Activated CD4-positive, alpha-beta T cell treated with anti-CD3 and anti-CD28 coated beads for 36 hours (primary cell): ENCODE measurements at places on chromosomes 3 and 15. TPM values are rescaled to one million over a fixed set of nuclear protein-coding genes. Genes with fewer than 3 reads are reported as not detected.

GRCh38 chr3:89360156-89360555 lies 252.7 kb downstream of the EPHA3 start:
- no peak for DNase-seq

DNA sequence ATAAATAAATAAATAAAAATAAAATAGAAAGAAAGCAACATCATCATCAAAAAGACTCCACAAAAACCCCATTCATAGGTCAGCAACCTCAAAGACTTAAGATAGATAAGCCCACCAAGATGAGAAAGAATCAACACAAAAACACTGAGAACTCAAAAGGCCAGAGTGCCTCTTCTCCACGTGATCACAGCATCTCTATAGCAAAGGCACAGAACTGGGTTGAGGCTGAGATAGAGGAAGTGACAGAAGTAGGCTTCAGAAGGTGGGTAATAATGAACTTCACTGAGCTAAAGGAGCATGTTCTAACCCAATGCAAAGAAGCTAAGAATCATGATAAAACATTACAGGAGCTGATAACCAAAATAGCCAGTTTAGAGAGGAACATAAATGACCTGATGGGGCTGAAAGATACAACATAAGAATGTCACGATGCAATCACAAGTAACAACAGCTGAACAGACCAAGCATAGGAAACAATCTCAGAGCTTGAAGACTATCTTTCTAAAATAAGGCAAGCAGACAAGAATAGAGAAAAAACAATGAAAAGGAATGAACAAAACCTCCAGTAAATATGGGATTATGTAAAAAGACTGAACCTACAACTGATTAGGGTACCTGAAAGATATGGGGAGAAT lies 26.4 kb downstream of the GNB5 start:
- no peak for DNase-seq

DNA sequence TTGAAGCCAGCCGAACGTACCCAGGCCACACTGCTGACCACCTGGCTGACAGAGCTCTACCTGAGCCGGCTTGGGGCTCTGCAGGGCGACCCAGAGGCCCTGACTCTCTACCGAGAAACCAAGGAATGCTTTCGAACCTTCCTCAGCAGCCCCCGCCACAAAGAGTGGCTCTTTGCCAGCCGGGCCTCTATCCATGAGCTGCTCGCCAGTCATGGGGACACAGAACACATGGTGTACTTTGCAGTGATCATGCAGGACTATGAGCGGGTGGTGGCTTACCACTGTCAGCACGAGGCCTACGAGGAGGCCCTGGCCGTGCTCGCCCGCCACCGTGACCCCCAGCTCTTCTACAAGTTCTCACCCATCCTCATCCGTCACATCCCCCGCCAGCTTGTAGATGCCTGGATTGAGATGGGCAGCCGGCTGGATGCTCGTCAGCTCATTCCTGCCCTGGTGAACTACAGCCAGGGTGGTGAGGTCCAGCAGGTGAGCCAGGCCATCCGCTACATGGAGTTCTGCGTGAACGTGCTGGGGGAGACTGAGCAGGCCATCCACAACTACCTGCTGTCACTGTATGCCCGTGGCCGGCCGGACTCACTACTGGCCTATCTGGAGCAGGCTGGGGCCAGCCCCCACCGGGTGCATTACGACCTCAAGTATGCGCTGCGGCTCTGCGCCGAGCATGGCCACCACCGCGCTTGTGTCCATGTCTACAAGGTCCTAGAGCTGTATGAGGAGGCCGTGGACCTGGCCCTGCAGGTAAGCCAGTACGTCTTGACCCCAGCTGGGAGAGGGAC lies 6.2 kb downstream of the VPS18 start:
- no peak for DNase-seq

HHATL gene
- not detected for total RNA-seq

- DNase-seq, result no peak
These were observed 196.3 kb upstream of the ALCAM start for GRCh38 chr3:105170423-105170822.
